ENCODE measurements at places on chromosomes 1 and 21.

DNA sequence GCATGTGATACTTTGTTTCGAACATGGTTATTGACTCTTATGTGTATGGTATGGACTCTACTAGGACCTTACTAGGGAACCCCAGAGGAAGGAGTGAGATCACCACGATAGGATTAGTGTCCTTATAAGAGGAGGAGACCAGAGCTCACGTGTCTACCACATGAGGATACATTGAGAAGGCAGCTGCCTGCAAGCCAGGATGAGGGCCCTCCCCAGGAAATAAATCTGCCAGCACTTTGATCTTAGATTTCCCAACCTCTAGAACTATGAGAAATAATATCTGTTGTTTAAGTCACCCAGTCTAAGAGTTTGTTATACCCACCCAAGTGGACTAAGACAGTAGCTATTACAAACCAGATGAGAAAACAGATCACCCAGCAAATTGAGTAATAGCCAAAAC, 559.3 kb upstream of the USP24 start:
- DNase-seq: no peak

DNA sequence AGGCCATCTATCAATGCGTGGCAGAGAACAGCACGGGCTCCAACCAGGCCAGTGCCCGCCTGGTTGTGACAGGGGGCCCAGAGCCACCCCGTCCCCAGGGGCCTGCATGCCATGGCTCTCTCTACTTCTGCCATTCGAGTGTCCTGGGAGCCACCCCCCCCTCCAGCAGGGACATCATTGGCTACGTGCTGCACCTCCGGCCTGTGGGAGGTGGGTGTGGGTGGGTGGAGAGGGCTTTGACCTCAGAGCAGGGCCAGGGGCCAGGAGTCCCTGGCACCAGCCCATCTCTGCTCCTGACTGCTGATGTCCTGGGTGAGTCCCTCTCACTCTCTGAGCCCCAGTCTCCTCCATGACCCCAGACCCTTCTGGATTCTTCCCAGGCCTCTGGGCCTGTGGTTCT, 25.3 kb downstream of the SLC27A3 start:
- no peak for DNase-seq

DNA sequence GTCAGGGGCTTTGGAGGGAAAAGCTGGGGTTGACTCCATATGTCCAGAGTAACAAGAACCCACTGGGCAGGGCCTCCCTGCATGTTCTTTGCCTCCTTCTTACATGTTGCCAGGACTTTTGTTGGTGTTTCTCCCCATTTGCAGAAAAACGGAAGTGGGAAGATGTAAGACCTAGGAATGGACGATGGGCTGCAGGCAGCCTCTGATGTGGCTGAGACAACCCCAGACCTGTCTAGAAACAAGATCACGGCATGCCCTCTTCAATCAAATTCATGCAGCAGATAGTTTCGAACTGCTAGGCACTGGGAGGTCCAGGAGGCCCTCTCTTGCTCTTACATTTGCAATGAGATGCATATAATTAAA, 3.4 kb downstream of the FAM43B start:
- no peak for DNase-seq

- DNase-seq: no peak
Observed at GRCh38 chr21:23930565-23930964, 1676.7 kb downstream of the MRPL39 start.

DNA sequence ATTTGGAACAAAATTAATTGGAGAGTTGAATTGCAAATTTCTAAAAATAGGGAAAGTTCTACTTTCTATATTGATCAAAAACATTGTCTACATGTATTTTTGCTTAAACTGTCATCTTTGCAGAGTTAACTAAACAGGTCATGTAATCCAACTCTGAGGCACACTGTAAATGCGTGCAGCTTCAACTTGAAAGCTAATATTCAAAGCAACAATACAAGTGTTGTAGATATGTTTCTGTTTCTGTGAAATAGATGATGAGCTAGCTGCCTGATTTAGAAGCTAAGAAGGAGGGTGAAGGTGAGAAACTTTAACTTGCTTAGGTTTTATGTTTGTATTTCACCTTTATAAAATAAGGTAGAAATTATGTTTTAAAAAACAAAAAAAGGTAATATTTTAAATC, 77.2 kb downstream of the IVNS1ABP start:
- DNase-seq: no peak

GRCh38 chr1:111786669-111787207, 31.0 kb downstream of the DDX20 start:
- DNase-seq: no peak

GRCh38 chr1:20224546-20224945, 38.2 kb upstream of the PLA2G2C start:
- DNase-seq: no peak

DNA sequence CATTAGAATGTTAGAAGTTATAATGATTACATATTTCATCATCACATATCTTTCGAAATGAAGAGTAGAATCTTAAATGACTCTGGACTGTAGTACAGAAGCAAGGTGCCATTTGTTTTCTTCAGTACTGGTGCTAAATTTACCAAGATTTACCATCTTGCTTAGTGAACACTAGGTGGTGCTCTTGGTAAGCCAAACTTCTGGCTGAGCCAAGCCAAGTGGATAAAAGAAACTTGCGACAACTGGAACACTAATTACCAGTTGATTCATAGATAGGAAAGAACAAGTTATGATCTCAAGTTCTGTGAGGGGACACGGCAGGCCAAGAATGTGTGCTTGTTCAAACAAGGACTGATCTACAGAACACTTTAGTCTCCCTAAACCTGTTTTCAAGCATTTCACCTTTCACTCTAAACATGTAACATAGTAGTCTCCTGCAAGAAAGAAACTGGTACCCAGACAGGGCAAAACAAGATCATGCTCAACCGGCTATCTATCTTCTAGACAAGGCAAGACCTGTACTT, 19.8 kb downstream of the SPRTN start:
- DNase-seq: peak; percentile 40

DNA sequence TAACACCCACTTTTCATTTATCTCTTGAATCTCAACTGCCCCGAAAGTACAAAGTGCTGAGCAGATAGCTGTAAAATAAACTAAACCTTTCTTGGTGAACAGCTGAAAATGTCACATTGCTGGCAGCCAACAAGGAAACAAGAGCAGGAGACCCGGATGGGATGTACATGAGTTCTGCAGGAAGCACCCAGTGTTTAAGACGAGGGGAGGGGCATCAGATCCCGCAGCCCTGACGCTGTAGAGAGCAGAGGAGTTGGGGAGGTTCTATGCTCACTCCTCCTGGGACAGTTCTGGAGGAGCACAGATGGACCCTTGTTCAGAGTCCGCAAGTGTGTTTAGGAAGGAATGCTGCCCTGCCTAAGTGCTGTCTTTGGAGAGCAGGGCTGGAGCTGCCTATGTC, 32.0 kb upstream of the EPHA8 start:
- DNase-seq: no peak
